Daoy (cell line): ENCODE measurements at places on chromosomes 7 and 10. TPM values are rescaled to one million over a fixed set of nuclear protein-coding genes. Genes with fewer than 3 reads are reported as not detected.

The FFAR4 gene
- not detected in 2 replicates for total RNA-seq

DNA sequence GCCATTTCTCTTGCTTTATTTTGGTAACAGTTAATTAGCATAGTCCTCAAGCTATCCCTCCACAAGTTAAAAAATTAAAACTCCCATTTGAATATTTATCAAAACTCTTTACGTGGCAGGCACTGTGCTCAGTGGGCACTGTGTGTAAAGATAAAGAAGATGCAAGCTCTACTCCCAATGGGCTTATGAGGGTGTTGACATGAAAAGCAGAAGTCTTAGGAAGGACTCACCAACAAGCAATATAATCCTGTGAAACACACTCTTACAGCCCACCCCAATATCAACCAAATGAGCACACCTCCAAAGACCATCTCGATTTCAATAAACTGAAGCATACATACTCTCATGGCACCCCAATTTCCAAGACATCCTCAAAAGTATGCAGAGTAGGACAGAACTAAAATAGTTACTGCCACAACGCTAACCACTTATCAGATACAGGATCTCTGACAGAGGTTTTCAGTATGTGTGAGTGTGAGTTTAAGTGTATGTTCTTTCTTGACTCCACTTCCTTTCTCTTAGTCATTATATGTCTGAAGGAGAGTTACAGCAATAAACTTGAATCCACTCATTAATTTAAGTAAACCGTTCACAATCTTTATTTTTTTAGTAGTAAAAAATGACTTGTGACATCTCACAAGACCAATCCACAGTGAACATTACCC, 120.0 kb downstream of the PDE1C start:
- DNase-seq: peak; percentile 28

The SEMA3E gene
- 5.7 and 6.0 TPM in 2 replicates for total RNA-seq

The RBM28 gene
- 63.4 and 63.5 TPM in 2 replicates for total RNA-seq

The OR2A7 gene
- 0.11 TPM in 1 of 2 replicates, not detected in the other for total RNA-seq

DNA sequence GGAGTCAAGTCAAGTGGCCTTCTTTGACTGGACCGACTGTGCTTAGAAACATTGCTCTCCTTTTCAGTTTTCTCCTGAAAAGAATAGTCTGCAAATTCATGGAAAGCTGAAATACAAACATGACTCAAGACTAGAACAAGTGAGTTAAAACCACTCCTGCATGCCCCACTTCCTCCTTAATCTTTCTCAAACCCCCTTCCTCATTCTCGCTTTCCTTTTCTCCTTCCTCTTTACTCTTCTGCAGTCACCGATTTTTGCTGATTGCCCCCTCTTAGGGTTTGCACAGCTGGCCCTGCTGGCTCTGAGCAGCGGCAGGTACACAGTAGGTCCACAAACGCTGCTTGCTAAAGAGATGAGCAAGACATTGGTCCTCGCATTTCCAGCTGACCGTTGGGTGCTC, 34.8 kb upstream of the MKI67 start:
- no peak for DNase-seq

DNA sequence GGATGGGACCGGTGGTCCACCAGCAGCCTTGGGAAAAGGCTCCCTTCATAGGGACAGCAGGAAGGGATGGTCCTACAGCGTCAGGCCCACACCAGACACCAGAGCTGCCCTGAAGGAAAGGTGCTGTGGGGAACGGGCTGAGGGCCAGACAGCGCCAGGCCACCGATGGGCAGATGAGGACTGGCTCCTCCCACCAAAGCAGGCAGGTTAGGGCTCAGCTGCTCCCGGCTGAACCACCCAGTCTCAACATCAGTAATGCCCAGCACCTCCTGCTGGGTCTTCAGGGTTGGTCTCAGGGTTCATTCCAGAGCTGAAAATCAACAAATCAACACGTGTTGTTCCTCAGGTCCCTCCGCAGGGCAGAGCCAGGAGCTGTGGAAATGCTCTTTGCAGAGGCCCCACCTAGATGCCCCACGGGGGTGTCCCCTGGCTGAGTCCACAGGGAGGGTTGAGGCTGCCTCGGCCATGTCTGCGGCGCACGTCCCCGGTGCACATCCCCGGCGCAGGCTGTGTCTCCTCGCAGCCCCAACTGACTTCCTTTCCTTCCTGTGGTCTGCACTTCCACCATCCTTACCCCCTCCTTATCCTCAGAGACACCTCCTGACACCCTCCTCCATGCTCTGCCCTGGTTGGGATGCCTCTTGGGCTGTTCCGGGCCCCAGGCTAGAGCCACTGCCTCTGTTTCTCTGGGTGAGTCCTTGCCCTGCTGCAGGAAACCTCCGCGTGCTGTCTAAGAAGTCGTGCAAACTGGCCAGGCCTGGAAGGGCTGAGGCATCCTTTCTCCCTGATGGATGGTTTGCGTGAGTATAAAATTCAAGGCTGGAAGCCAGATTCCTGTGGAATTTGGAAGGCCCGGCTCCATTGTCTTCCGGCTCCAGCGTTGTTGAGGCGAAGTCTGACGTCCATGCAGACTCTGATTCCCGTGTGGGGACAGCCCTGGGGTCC, 32.8 kb upstream of the CFAP46 start:
- no peak for DNase-seq

GRCh38 chr7:95628831-95629439, 32.6 kb upstream of the PDK4 start:
- DNase-seq: no peak

GRCh38 chr10:91880310-91880709, 29.0 kb downstream of the FGFBP3 start:
- no peak for DNase-seq

DNA sequence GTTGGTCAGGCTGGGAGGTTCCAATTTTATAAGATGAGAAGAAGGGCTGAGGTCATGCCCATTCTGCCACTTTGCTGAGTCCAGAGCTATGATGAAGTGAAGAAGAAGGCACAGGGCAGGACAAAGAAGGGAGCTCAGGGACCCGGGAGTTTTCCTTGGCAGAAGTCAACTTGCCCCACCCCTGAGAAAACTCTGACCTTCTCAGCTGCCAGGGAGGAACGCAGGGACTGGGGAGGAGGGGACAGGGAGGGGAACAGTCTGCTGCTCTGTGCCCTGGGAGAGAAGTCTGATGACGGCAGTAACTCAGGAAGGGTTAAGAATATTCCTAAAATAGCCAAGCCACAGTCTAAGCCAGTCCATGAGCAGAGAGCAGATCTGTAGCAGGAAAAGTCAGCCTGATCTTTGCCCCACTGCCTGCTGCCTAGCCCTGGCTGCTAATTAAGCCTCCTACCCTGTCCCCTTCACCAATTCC, 11.7 kb downstream of the ADIRF start:
- no peak for DNase-seq

DNA sequence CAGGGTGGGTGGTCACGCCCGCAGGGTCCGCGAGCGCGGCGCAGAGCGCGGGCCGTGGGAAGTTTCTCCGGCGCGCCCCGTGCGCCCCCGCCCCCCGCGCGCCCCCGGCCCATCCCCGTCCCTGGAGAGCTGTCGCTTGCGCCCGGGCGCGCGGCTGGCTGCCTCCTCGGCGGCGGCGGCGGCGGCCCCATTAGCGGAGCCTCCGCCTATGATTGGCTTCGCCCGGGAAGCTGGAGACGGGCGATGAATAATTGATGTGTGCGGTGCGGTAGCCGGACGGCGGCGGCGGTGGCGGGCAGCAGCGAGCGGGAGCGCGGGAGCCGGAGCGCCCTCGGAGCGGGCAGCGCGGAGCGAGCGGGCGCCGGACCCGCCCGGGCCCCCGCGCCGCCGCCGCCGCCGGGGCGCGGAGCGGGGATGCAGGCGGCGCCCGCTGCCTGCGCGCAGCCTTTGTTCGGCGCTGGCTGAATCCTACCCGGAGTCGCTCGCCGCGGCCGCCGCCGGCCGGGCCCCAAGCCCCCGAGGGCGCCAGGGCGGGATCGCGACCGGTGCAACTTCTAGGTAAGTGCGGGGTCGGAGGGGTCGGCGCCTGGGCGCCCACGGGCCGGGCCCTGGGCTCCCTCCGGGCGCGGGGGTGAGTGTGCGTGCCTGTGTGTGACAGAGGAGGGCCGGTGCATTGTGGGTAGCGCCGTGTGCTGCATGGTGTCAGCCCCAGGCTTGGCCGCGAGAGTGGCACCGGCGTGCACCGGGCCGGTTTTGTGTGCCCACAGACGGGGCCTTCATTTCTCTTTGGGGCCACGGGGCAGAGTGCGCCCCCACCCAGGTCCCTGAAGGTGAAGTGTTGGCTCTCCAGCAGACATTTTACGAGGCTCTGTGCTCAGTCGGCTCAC, 103.8 kb upstream of the PPIF start:
- no peak for DNase-seq

The TMEM213 gene
- total RNA-seq: not detected in 2 replicates

DNA sequence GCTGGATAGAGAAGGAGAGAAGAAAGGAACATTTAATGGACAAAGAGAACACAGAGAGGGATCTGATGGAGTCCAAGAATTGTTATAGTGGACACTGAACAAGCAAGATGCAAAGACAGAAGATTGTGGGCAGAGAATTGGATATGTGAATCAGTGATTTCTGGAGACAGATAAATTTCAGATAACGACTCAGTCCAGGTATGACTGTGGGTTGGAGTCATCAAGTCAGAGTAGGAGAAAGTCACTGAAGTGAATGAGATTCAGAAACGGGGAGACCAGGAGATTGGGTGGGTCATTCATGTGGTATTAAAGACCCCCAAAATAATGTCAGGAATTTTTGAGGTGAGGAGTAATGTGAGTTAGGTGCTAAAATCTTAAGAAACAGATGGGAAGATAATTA, 23.0 kb downstream of the ASB4 start:
- no peak for DNase-seq

The TAS2R3 gene
- 0.17 TPM in 1 of 2 replicates, not detected in the other for total RNA-seq

The FGFR2 gene
- total RNA-seq: 1.6 and 1.9 TPM in 2 replicates

- DNase-seq: no peak
Measured at GRCh38 chr7:99078416-99078815, 65.5 kb downstream of the SMURF1 start.

The ZNF425 gene
- 1.3 and 1.4 TPM in 2 replicates for total RNA-seq

DNA sequence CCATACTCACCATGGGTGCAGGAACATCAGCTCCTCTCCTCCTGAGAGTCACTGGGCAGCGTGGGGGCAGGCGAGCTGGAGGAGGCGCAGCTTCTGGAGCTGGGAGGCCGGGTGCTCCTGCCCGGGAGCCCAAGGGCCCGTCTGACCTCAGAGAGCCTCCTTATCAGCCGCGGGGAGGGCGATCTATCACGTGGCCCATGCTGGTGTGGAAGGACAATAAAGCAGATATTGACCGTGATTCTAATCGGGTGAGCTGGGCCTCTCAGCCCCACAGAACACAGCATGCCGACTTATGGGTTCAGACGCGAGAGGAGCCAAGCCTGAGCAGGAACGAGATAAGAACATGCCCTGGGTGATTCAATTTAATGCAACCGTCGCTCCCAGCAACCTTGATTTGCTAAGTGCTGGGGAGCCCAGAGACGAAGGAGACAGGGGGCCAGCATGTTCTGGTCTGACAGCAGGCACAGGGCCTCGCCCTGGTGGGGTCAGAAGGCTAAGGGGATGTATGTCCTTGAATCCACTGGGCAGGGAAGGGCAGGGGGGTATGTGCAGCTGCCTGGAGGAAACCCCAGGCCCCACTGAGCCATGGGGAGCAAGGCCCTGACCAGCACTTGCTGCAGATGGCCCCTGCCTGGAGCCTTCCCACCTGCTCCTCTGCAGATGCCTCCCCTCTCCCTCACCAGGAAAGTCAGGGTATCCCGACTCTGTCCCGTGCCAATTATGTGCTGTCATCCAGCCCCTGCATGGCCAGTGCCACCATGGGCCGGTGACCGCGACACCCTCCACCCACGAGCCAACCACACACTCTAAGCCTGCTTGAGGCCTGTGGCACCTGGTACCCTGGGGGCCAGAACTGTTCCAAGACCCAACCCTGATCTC, 95.3 kb upstream of the RET start:
- DNase-seq: no peak
